Stimulated activated CD8-positive, alpha-beta memory T cell treated with anti-CD3 and anti-CD28 coated beads, Interleukin-12 subunit alpha, Interleukin-12 subunit beta, amount 100 ng/mL, for 4 hours (primary cell): ENCODE measurements at places on chromosomes 12 and 14.

DNA sequence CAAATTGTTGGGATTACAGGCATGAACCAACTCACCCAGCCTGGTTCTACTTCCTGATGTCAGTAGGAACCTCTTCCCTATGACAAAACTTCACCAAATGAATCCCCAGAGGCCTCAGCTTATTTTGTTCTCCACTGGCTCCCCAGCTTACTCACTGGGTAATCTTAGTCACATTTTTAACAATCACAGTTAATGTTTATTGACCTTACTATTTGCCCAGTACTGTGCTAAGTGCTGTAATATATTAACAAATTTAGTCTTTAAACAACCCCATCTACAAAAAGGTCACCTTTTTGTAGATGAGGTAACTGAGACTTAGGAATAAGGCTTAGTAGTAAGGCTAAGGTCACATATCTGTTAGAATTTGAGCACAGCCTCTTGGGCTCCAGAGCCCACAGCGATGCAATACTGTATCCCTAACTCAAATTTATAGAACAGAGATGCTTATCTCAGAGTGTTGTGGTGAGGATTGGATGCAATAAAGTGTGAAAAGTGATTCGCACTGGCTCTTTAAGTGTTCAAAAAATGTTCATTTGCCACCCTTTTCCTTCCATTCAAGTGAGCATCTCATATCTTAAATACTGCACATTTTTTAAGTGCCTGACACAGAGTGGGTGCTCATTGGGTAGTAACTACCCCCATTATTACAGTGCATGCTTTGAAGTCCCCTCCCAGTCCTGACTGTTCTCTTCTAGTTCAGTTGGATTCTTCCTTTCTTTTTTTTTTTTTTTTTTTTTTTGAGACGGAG is 146.4 kb upstream of the ARHGAP5 start:
- DNase-seq = no peak

DNA sequence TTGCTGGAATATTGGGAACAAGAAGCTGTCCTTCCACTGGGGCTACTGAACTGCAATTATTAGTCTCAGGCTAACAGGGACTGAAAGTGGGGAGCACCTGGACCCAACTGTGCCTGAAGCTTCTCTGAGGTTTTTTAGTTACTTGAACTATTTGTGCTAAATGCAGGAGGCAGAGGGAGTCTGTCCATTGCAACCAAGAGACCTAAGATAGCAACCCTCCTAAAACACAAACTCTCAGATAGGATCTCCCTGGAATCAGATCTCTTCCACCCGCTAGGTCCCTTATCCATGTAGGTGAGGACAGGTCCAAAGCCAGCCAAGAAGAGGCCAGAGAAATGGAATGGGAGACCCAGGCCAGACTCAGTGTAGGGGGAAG is 58.1 kb downstream of the NCOR2 start:
- no peak for DNase-seq

DNA sequence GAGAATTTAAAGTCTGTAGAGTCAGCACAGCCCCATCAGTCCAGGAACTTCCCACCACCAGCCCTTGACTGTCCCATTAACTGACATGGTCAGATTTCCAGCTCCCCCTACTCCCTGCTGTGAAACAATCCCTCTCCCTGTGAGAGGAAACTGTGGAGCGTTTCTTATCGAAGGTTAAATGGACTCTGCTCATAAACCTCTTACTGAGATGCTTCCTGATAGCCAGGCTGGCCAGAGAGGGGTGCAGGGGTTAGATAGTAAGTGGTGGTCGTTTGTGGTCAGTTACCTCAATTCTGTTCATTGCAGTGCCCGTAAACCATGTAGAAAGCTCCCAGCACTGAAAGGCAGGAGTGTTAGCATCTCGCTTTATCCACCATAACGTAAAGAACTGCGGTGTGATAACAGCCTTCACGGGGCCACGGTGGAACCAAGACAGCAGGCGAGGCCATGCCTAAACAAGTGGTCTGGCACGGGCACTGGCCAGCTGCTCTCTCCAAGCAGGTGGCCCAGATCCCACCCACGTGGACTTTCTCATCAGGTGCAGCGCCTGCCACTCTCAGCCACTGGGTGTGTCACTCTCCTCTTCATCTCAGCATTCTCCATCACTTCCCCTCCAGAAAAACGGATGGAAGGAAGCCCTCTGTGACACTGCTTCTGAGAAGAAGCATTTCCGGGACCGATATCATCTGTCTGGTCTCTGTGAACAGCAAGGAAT is 102.2 kb downstream of the FBXL14 start:
- no peak for DNase-seq

GRCh38 chr12:25802143-25802542 is 156.3 kb upstream of the RASSF8 start:
- no peak for DNase-seq

- DNase-seq = no peak
Observed at GRCh38 chr12:130162267-130162666, at the start of gene FZD10. FZD10 (plus strand) TSS chr12:130162464; CDS start chr12:130162943, 479 bp downstream.
